ENCODE measurements at places on chromosomes 3 and 15. TPM values are rescaled to one million over a fixed set of nuclear protein-coding genes. Genes with fewer than 3 reads are reported as not detected.
A peak's percentile ranks its signal among the peaks of the same experiment; 100 is the strongest.

The TMCO5A gene
- total RNA-seq, result not detected

- no peak for DNase-seq
Observed at GRCh38 chr3:188403404-188403803, 249.4 kb downstream of the LPP start.

GRCh38 chr3:116980099-116980498 is 270.5 kb downstream of the TUSC7 start:
- no peak for DNase-seq

DNA sequence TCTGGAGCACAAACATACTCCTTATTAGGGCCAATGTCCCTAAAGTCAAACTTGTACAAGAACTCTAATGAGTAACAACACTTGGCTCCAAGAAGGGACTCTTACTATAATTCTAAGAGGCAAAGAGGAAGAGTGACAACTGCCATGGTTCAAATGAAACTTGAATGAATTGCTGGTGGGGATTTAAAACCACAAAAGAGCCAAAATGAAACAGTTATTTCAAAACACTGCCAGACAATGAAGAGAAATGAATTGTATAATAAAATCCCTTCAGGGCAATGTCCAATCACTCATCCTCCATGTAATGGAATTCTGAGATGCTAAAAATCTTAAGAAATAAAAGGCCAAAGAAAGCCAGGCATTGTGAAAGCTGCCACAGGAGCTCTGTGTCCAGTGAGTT is 14.2 kb downstream of the THRB start:
- DNase-seq, result no peak

The ZDHHC23 gene
- total RNA-seq, result 4.2 TPM

GRCh38 chr3:27632431-27633223 is 89.5 kb downstream of the EOMES start:
- DNase-seq, result no peak

GRCh38 chr3:170179432-170179831 is 2.1 kb downstream of the PHC3 start:
- no peak for DNase-seq

DNA sequence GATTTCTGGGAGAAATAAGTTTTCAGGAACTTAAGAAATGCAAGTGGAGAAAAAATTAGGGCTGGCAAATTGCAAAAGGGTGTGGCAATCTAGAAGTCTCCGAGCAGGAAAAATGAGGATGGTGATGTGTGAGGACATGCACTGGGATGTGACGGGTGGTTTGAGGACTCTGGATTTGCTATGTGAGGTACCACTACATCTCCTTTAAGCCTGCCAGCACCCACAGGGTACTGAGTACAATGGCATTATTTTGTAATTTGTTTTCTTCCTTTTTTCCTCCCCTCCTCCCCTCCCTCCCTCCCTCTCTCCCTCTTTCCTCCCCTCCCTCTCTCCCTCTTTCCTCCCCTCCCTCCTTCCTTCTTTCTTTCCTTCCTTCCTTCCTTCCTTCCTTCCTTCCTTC is 237.5 kb downstream of the GAP43 start:
- DNase-seq, result no peak

DNA sequence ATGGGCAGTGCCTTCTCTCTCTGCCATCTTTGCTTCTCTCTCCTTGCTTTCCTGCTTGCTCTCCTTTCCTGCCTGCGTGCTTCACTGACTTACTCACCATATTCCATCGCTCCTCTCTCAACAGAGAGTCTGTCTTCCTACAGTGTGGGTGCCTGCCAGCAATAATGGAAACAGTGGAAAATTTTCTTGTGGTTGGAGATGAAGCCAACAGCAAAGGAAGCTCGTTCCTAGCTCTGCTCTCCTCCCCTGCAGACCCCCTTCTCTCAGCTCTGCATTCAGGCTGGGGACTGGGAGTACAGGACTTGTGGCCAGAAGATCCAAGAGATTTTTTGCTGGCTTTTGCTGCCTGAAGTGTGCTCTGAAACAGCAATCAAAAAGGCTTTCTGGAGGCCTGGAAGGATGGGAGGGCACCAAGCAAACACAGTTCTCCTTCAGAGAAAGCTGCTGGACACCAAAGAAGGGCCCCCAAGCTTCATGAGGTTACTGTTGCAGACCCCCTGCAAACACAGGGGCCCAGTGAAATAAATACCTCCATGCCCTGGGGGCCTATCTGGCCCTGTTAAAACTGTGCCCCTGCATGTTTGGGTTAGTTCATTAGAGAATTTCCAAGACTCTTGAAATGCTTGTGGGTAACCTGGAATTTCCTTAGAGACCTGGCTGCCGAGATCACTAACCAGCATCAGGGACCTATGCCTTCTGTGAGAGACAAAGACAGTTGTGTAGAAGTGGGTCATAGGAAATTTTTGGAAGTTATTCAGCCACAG is 149.9 kb upstream of the RASGRP1 start:
- DNase-seq, result peak; percentile 45

DNA sequence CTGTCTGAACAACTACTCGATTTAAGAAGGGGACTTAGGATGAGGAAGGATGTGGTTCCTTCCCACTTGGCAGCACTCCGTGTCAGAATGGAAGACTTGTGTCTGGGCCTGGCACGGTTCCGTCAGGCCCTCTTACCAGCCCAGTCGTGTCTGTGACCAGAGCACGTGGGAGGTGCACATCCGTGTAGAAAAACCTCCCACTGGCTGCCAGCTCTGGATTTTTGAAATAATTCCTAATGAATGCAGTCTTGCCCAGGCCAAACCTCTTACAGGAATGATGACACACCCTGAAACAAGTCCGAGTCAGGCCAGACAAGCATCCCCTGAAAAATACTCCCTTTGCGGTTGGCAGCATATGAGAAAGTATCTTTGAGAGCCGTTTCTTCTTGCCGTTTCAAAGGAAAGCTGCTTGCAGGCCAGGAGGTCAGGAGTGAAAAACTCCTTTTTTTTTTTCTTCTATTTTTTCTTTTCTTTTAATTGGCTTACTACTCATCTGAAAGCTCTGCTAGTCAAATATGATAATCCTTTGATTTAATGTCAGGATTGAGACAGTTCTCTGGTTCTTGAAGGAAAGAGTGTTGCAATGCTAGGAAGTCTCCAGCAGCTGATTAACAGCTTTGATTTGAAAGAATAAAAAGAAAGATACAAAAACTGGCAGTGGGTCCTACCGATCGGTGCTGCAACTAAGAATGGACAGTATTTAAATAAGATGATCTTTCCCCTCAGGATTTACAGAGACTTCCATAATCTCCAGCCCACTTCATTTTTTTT is 19.8 kb downstream of the IL1RAP start:
- no peak for DNase-seq

DNA sequence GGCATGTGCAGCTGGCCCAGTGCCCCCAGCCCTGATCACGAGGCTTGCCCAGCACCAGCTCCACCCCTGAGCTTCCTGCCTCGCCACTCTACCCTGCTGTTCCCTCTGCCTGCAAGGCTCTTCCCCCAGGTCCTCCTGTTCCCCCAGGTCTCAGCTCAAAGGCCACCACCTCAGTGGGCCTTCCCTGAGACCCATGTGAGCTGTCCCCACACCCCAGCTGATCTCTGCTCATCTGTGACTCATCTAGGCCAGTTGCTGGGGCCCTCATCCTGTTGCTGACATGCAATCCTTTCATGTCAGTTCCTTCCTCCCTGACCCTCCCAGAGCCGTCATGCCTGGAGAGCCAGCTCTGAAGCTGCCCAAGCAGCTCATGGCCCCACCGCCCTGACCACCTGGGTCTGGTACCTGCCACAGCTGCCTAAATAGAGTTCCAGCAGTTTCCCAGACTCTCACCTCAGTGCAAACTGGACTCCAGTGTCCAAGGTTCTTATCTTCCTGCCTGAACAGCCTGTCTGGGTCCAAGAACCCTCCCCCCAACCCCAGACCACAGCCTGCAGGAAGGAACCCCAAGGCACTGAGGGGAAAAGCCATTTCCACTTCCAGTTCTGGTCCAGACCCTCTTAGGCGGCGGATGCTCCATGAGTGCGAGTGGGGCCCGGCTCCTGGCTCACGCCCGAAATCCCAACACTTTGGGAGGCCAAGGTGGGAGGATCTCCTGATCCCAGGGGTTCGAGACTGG is 116.6 kb upstream of the IQSEC1 start:
- no peak for DNase-seq

DNA sequence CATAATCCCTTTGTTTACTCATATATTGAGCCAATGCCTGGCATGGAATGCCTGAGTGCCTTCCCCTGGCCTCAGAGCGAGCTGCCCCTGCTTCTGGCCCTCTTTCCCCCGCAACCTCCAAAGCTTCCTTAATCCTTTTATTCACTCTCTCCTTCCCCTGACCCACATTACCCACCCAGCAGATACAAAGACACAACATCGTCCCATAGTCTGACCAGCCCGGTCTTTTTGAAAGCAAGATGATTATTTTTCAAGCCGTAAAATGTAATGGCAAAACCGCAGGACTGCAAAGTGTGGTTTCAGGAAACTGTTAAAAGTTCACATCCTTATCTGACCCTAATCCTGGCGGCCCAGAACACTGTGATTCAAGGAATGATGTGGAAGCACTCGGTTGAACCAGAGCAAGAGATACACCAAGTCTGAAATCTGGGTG is 78.4 kb upstream of the LRTM1 start:
- no peak for DNase-seq

DNA sequence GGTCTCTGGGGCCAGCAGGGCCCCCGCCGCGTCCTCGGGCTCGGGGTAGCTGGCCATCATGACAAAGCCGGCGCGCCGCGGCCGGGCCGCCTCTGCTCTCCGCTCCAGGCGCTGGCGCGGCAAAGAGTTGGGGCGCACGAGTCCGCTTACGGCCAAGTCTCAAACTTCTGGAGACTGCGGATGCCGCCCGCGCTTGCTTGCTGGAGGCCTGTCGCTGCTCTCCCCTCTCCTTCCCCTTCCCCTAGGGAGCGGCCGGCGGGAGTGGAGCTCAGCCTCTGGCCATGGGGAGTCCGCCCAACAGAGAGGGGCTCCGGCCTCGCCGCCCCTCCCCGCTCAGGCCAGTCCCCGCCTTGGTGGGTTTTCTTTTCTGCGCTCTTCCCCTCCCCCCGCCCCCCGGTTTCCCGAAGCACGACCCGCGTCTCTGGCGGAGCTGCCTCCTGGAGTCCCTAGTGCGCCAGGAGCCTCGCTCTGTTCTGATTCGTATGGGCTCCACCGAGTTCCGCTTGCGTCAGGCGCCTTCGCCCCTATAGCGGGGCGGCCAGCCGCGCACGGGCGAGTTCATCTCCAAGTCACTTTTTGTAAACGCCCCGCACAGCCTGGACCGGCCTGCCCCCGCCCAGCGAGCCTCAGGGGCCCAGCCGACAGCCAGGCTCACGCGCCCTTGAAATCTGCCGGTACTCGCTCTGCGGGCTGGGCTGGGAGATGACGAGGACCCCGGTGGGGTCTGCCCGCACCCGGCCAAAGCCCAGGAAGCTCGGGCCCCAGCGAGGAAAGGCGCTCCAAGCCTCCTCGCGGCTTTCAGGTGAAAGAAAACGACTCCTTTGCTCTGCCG is at the start of the genes FOXL2 and FOXL2NB:
Gene FOXL2, minus strand, starts transcription at position 475 of the 832 bp plus-strand sequence. Its CDS starts 415 bp downstream, at position 60.
Gene FOXL2NB, plus strand, starts transcription at position 555 of the 832 bp plus-strand sequence. Its CDS starts 148 bp downstream, at position 703.
- peak; percentile 53 for DNase-seq

DNA sequence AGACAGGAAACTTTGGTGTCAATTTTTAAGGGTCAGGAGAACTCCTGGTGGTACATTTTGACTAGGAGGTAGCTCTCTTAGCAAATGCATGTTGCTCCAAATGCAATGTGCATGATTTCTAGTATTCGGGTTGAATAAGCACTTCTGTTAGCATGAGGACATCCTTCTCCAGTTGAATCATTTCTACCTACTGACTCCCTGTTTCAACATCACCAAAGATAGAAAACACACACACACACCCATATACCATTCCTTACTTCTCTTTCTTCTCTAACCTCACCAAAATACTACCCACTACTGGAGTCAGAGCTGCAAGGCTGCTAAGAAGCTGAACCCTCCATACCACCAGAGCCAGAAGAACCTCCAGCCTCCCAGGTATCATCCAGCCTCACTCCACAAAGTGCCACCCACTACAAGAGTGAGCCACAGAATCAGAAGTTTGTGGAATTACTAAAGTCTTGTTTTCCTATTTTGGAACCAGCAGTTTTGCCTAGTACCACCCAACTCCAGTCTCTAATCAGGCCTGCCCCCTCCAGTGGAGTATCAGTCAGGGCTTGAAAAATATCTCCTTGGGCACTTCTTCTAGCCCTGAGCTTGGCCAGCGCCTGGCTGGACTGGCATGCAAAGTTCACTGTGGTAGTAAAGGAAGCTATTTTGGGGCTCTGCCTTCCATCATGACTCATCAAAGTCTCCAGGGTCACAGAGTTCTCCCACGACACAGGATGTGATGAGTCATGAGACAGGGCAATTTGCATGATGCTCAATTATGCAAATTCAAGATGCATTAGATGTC is 110.3 kb downstream of the CYP19A1 start:
- no peak for DNase-seq

DNA sequence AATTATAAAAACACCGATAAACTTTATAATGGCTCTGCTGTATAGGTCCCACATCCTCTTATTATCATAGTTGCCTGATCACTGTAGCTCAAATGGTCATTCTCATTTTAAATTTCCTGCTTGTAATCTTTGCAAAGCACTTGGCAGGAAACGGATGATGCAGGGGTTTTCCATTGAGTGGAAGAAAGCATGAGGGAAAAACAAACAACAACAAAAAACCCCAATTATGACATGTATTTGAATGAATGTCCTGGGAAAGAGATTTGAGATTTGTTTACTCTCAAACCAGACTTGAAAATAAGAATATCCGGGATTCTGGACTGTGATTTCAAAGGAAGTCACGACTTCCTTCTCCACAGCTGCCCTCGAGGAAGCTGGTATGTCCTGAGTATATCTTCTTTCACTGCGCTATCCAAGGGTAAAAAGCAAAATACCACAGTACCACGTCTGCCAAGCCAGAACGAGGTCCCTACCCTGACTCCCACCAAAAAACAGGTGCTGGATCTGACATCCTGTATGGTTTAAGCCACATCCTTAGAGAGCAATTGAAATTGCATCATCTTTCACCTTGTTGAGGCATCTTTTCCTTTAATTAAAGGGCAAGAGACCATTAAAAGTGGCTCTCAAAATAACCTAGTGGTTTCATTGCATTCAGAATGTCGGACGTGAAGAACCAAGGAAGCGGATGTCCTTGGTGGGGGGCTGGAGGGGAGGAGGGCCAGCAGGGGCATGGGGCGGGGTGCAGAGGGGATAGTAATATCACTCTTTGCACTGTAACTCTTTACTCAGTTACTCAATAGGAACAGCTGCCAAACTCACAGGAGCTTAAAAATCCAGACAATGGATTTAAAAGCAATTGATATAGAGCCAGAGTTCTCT is 13.5 kb upstream of the TIPIN start:
- no peak for DNase-seq

DNA sequence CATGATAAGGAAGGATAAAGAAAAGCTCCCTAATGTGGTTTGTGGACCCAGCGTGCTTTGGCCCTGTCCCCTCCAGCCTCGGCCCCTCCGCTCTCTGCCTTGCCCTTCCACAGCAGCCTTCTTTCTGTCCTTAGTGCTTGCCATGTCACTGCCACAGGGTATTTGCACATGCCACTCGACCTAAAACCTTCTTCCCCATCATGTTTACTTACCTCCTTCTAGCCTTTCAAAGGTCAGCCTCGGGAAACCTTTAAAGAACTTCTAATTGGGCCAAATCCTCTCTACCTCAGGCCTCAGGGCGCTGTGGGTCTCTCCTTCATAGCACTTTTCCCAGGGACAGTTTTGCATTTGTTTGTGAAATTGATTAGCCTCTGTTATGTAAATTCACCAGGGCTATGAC is 73.0 kb downstream of the SCN11A start:
- no peak for DNase-seq
